ENCODE measurements at places on chromosomes 11 and 22.

GRCh38 chr11:102625177-102625576 lies at the start of gene MMP20:
TSS of gene MMP20 (minus strand) at chr11:102625332. CDS start at chr11:102625319, 13 bp downstream.
- no peak for DNase-seq

GRCh38 chr11:94909371-94909820 lies 64.0 kb downstream of the CWC15 start:
- no peak for DNase-seq

- DNase-seq, result no peak
Measured at GRCh38 chr11:65576867-65577755, 1.3 kb downstream of the EHBP1L1 start.

DNA sequence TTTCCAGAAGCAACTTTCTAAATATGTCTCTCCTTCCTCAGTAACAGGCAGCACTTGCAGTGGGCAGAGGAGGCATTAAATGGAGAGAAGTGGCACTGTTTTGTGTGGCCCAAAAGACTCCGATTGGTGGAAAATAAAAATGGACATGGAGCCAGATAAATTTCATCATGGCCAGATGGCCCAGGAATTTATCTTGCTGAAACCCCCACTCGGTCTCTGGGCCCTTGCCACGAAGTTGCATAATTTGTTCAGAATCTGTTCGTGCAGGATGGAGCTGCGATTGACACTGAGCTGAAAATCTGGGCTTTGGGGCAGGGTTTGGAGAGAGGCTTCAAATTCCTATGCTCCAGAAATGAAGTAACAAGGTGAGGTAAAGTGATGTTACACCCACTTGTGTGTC lies 65.5 kb downstream of the C11orf91 start:
- DNase-seq, result no peak

DNA sequence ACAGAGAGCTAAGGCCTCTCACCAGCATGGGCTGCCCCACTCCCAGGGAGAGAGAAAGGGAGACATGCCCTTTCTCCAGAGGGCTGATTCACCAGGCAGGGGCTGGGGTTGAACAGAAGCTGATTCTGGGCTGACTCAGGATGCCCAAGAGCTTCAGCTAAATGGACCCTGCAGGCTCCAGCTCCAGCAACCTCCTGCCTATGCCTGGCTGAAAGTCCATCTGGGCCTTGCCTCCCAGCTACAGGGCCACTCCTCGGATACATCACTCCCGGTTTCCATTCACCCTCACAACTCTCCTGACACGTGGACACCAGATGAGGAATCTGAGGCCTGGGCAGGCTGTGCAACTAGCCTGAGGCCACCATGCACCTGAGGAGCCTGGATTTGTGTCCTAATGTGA lies 215.5 kb downstream of the BUD13 start:
- DNase-seq, result no peak

- no peak for DNase-seq
Measured at GRCh38 chr11:106208760-106209159, 131.3 kb downstream of the AASDHPPT start.

- no peak for DNase-seq
Measured at GRCh38 chr11:1461826-1462697, 24.5 kb downstream of the MOB2 start.

GRCh38 chr11:125842321-125842948 lies 9.3 kb downstream of the PATE4 start:
- no peak for DNase-seq

DNA sequence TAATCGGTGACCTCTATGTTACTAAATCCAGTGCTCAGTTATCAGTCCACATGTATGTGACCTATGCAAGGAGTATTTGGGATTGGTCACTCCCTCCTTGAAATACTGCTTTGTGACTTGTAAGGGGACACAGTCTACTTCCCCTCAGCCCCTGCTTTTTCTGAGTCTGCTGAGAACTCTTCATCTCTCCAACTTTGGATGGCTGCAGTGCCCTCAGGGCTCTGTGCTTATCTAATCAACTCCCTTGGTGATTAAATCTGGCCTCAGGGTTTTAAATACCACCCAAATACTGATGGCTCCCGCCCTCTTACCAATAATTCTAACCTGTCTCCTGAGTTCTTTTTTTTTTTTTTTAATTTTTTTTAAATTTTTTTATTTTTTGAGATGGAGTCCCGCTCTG lies 40.2 kb downstream of the FAM118A start:
- no peak for DNase-seq

- DNase-seq, result no peak
Measured at GRCh38 chr11:115226556-115226955, 277.7 kb downstream of the CADM1 start.

DNA sequence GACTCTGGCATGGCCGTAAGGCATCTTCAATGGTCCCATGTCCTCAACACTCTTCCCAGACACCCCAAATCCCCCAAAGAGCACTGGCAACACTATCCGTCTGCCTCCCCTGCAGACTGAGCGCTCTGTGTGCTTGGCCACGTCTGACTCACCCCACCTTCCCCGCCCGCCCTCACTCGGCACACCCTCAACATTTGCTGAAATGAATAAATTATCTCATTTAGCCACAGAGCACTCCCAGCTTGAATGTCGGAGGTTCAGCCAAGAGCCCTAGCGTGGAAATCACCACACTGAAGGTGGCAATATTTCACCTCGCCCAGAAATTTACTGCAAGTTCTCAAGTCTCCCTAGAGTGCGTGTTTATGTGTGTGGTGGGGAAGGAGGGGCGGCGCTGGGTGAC lies 46.6 kb upstream of the TCF20 start:
- peak; percentile 64 for DNase-seq

DNA sequence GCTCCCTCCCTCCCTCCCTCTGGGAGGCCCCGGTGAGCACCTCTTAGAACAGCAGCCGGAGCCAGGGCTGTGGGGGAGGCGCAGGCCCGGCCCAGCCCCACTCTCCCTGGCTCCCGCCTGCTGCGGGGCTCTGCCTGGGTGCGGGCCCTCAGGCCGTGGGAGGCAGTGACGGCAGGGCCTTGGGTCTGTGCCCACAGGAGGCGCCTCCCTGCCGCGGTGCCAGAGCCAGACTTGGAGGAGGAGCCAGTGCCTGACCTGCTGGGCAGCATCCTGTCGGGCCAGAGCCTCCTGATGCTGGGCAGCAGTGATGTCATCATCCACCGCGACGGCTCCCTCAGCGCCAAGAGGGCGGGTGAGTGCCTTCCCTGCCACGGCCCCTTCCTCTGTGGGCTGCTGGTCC lies 9.5 kb downstream of the IRF7 start:
- no peak for DNase-seq

GRCh38 chr11:80424012-80424695 lies 983.3 kb upstream of the TENM4 start:
- DNase-seq, result no peak

DNA sequence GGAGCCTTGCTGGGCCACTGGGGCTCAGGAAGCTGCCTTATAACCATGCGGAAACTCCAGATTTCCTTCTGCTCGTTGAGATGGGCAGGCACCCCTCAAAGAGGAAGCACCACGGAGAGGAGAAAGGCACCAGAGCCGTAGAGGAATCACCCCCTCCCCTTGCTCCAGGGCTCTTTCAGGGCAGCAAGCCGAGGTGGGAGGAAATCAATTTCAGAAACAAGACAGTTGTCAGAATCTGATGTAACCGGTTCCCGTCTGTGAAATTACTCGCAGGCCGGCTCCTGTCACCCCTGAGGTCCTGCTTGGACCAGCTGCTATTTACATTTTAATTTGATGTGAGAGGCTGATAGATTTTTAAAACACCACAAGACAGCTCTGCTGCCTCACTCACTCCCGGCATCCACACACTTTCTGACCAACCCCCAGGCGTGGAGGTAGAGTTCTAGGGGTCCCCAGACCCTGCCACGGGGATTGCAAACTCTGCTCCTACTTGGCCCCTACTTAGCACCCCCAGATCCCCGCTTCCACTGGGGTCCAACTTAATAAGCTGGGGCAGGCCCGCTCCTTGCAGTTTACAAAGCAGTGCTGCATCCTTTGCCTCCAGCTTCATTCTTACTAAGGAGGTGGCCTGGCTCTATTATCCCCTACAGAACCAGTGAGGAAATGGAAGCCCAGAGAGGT lies 162.5 kb downstream of the CEP164 start:
- no peak for DNase-seq

DNA sequence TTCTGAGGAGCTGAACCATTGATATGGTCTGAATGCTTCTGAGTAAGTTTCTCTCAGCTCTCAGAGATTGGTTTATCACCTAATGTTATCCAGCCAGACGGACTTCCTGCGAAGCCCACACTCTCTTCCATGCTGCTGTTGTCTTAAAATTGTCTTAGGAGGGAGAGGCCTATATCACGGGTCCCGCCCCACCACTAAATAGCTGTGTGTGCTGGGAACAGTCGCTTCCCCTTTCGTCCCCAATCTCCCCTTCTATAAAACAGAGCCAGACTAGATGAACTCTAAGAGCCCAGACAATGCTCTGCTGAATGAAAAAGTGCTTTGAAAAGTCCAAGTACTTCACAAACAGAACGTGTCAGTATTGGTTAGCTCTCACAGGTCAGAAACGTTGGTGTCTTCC lies 81.4 kb upstream of the AKIP1 start:
- no peak for DNase-seq

GRCh38 chr11:10498022-10498400 lies 42.9 kb downstream of the AMPD3 start:
- no peak for DNase-seq

DNA sequence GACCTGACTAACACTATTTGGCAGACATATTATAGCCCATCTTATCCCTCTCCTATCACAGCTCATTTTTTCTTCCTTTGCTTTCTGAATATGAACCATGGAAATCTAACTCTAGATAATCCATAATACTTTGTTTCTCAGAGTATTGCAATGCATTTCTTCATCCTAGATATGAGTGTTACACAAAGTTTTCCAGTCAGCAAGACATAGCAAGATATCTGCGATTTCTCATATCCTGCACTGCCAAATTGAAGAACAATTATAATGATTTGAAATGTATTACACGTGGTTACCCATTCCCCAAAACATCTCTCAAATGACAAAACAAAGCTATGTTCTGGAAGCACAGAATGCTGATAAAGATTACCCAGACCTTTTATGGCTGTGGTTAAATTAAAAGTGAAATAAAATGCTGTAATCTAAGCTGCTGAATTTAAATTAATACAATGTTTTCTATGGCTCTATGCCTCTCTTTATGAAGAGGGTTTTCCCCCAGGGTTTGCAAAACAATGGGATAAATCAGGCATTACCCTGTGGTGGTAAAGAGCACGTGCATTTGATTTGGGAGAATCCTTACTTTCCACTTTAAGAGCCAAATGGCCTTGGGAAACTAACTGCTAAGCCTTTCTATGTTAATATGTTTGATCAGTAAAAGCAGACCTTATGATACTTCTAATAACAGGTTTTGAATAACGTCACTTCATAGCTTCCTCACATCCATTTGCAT lies 1291.0 kb upstream of the CNTN5 start:
- no peak for DNase-seq

GRCh38 chr22:50577987-50578775 lies at the start of gene CPT1B:
TSS of gene CPT1B (minus strand) at chr22:50578427. CDS start at chr22:50577915, 512 bp downstream.
- DNase-seq, result no peak

- DNase-seq, result no peak
Measured at GRCh38 chr11:107655602-107656001, 56.3 kb downstream of the SLN start.

- no peak for DNase-seq
Measured at GRCh38 chr11:64456509-64457320, 97.8 kb downstream of the RPS6KA4 start.

DNA sequence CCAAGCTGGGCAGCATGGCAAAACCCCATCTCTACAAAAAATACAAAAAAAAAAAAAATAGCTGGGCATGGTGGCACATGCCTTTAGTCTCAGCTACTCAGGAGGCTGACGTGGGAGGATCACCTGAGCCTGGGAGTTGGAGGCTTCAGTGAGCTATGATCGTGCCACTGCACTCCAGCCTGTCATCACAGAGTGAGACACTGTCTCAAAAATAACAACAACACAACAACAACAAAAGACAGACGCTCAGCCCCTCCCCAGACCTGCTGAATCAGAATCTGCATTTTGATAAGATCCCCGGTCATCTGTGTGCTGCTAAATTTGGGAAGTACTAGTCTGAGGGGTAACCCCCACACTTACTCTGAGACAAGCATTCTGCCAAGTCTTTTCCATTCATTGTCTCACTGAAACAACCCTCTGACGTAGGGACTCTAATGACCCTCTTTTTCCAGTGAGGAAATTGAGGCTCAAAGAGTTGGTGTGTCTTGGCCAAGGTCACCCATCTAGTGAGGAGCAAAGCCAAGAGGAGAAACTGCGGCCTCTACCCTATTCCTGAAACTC lies 7.5 kb downstream of the NEFH start:
- no peak for DNase-seq

DNA sequence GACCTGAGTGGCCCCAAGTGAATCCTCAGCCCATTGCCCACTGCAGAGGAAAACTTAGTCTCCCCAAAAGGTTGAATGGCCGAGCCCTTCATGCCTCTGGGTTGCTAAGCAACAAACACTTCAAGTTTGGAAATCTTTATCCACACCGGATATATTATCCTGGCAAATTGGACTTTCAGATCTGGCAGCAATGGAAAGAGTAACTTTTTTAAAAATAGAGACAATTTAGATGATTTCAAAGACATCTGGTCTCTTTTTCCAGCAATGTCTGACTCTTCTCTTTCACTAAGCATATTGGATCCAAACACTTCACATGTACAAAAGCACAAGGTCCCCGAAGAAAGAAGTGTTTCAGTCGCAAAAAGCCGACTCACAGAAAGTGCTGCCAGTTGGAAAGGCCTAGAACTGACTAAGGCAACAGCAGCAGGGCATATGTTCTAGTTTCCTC lies 505.3 kb downstream of the SOX6 start:
- DNase-seq, result no peak

All from stimulated activated naive CD8-positive, alpha-beta T cell treated with anti-CD3 and anti-CD28 coated beads, Interleukin-15, amount 100 ng/mL, for 72 hours (primary cell).